Caudate nucleus (tissue), 63 donors: ENCODE measurements at places on chromosomes 11 and 22.

- no peak for DNase-seq
Observed at GRCh38 chr11:71172680-71173079, 79.7 kb downstream of the SHANK2 start.

- no peak for DNase-seq
Observed at GRCh38 chr11:10541561-10541930, 559 bp upstream of the RNF141 start.

DNA sequence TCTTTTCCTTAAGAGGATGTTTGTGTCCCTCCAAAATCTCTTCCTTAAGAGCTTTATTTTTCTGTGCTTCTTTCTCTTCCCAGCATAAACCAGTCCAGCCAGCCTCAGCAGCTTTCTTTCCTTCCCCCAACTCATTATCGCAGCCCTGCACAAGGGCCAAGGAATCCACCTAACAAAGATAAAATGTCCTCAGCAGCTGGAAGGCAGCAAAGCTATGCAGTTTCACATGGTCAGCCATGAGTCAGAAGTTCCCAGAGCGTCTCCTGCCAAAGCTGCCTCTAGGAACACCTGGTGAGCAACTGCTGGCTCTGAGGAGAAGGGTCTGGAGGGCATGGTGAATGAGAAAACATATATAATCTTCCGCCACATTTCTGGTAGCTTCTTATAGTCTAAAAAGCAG lies 45.3 kb upstream of the HMGXB4 start:
- DNase-seq = no peak

- DNase-seq = no peak
Observed at GRCh38 chr11:45028911-45029682, 78.4 kb upstream of the TP53I11 start.

GRCh38 chr11:120125024-120125423 lies 12.9 kb downstream of the TRIM29 start:
- DNase-seq = no peak

DNA sequence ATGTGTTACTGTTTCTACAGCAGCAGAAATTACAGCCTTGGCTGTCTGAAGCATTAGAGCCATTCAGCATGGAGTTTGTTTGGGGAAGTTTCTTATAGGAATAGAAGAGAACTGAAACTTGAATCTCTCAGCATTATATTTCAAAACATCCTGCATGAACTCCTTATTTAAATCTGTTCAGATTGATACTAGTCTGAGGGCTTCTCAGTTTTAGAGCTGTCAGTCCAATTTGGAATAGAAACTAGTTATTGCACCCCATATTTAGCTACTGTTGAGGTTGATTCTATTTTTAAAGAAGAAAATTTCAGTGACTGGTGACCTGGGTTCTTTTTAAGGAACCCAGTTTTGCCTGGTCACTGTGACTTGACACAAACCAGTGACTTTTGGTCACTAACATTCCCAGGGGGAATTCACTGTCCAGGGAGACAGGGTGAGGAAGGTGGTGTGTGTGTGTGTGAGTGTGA lies 126.0 kb upstream of the TTC12 start:
- DNase-seq = no peak

DNA sequence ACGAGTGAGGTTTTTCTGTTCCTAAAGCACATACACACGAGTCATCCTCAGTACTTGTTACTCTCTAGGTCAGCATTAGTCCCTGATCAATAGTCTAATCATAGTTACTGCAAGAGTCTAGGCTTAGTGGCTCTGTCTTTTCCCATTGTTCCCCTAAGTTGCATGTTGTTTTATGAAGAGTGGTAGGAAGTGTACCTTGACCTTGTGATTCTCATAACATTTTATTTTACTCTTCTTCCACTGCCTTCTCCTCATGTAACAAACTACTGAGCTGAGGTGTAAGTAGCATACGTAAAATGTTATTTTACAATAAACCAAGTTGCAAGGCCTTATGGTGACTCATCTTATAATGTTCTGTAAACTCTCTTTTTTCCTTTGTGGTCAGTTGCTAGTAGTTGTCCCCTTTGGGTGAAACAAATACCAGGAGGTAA lies 15.0 kb downstream of the METTL15 start:
- no peak for DNase-seq

- DNase-seq = no peak
Observed at GRCh38 chr11:43955381-43956118, 13.1 kb downstream of the C11orf96 start.

GRCh38 chr11:109512680-109513079 lies 90.7 kb downstream of the C11orf87 start:
- DNase-seq = no peak
